Psoas muscle (tissue), 8 donors: ENCODE measurements at places on chromosomes 12 and 14.

GRCh38 chr12:100141998-100142850 lies 450 bp downstream of the BLTP3B start:
- DNase-seq: peak; percentile 69

GRCh38 chr12:110379197-110379596 lies 24.3 kb downstream of the ANAPC7 start:
- DNase-seq: no peak

DNA sequence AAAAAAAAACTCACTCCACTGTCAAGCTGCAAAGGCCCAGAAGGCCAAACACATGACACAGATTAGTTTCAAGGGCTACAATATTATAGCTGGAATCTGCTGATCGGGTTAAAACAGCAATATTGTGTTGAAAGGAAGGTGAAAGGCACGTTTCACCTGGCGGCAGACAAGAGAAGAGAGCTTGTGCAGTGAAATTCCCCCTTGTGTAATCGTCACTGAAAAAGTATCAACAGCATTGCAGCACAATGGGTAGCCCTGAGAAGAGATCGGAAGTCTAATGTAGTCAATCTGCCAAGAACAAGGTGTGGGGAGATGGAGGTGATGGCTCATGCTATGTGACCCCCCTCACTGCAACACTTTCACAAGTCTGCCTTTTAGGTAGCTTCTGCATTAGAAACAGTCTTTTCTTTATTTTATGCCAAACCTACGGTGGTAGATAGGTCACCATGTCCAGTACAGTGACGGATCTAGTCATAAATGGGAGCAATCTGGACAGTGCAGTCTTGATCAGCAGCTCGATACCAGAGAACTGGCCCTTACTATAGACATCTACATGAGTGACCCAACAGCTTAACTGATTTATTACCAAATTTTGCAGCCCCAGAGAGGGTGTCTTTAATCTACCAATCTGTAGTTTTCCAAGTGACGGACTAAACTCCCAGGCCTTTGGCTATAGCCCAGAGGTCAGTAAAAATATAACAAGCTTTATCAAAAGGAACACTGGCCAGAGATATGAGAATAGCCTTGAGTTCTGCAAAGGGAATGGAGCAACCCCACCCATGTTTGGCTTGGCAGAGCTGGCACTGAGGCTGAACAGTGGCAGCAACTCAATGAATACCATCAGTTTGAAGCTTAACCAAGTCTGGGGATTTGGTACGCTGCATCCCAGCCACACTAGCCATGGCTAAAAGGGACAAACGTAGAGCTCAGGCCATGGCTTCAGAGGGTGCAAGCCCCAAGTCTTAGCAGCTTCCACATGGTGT lies 35.4 kb downstream of the SPTSSA start:
- no peak for DNase-seq

DNA sequence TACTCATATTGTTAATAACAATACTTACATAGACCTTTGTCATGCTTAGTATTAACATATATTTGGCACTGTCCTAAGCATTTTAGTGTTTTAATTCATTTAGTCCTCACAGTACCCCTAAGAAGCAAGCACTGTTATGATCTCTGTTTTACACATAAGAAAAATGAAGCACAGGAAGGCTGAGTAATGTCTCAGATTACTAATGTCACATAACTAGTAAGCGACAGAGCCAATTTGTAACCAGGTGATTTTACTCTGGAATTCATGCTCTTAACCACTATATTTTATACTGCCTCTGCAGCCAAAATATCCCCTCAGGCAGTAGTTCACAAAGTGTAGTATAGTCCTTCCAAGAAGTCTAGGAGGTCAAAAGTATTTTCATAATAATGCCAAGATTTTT lies 20.3 kb downstream of the TMEM253 start:
- no peak for DNase-seq

GRCh38 chr14:62854951-62855350 lies 190.3 kb downstream of the KCNH5 start:
- DNase-seq: no peak

GRCh38 chr14:21092273-21093011 lies 6.0 kb downstream of the ZNF219 start:
- peak; percentile 92 for DNase-seq

DNA sequence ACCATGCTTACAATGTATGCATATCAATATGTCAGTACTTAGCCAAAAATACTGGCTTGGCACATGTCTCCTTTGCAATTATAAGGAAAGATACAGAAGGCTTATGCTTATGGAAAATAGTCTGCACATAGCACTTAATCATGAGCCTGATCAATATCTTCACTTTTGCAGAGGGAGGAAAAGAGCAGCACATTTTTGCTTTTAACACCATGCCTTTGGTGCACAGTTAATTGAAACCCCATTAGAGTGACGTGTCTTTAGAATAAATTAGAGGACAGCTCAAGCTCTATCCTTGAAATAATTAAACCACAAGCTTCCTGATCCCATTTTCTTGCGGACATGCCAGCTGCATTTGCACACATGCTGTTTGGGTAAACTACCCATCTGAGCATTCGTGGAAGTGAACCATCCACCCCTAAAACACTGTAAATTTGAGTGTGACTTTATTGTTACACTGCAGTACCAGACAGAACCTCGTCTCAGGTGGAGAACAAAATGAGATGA lies 839.9 kb upstream of the MGAT4C start:
- no peak for DNase-seq

DNA sequence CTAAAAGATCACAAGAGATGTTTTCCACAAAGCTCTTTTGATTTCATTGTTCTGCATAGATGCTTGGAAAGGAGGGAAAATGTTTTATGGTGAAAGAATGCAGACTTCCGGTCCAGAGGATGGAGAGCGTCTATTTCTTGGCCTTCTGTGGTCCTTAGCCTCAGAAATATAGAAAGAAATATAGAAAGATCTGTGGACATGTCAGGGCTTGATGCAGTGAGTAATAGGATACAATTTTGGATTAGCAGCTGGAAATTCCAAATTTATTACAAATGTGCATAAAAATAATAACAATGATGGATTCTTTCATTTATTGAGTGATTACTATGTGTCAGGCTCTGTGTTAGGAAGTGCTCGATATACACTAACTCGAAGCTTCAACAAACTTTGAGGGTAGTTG lies 20.2 kb downstream of the AKAP6 start:
- no peak for DNase-seq

DNA sequence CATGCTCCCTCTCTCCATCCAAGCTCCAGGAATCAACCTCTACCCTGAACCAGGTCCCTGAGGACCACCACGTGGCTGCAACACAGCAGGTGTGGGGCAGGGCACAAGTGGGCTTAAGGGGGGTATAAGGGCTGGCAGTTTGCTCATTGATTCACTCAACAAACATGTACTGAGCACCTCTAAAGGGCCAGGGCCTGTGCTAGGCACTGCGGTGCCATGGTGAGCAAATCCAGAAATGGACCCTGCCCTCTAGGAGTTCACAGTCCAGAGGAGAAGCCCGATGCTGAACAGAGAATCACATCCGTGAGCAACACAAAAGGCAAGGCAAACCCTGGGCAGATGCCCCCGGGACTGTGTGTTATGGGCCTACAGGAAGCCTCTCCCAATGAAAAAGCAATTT lies 6.5 kb upstream of the AQP2 start:
- DNase-seq: no peak

GRCh38 chr12:132109741-132110140 lies 34.4 kb downstream of the DDX51 start:
- DNase-seq: no peak

- peak; percentile 41 for DNase-seq
Measured at GRCh38 chr14:100587763-100588411, 670 bp upstream of the BEGAIN start.

DNA sequence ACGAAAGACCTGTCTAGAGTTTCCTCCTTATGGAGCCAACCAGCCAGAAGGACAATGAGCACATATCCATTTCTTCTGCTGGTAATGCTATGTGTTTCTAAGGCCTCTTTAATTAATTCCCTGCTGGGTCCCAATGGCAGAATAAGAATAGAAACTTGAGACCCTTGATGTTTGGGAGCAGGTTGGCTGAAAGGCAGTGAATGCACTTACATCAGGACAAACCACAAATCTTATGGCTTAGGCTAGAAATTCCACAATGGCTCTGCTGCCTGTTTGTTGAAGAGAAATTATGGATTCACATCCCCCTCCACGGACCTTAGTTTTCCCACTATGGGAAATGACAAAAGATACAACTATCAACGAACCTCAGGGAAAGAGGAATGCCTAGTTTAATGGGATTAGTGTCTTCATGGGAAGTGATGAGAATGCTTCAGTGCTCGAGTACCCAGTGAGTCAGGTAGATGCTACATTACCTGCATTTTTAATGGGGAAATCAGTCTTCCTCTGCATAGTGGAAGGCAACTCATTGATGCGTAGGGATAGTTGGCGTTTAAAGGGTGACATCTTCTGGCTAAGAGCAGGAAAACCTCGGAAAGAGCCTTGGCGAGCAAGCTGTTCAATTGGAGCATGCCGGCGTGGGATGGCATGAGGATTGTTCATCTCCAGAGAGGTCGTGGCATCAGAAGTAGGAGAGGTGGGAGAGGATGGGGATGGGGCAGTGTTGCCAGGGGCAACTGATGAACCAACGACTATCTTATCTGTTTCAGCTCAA lies 46.5 kb downstream of the PAPLN start:
- no peak for DNase-seq

DNA sequence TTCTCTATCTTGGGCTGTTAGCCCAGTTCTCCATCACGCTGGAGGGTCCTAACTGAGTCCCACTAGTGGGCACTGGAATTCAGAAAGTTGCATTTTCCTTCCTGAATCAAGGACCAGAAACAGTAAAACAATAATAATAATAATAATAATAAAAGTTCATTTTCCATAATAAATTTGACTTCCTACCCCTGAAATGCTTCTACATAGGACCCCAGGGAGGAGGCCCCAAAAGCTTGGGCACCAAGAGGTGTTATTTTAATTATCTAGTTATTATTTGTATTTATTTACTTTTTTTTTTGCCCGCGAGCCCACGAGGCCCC lies 12.4 kb downstream of the SCNN1A start:
- no peak for DNase-seq

DNA sequence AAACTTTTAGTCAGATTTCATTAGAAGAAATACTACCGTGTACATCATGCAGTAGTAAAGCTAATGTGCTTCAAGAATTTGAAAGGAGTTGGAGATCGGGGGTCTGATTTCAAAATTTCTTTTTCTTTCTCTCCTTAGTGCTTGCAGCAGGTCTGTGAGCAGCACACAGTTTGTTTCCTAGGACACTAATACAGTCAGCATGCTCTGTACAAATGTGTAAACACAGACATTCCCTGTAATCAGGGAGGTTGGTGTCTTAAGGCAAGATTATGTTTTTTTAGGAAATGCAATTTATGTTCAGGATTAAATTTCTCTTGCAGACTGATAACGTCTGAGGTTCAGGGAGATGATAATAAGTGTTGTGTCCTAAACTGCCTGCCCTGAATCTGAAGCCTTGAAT lies 142.7 kb downstream of the ALX1 start:
- no peak for DNase-seq

DNA sequence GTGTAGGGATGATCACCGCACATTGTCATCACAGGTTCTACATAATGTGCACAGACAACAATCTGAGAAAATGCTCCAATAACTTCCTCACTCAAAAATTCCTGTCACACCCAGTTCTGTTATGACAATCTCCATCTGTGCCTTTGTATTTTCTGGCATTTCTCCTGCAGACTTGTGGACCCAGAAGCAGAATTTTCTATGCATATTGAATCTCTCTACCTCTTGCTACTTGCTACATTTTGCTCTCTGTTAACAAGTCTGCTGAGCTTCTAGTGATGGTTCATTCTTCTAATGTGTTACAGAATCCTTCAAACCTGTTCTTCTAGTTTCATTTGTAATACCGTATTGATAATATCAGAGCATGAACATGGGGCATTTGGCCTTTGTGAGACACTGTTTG lies 127.8 kb upstream of the PTPRQ start:
- no peak for DNase-seq

DNA sequence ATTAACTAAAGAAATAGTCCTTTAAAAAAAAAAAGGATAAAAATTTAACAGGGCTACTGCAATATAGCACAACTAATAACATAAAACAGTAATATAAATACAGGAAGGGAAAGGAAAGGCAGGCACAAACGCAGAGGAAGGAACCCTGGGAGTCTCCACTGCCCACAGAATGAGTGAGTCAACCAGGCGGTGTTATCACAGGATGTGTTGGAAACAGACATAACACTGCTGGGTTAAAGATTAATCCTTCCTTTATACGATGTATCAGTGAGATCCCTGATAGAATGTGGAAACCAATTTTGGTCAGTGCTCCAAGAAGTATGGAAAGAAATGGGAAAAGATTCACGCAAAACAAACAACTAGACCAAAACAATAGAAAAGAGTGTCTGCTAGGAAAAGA lies 47.9 kb downstream of the FGD6 start:
- no peak for DNase-seq

DNA sequence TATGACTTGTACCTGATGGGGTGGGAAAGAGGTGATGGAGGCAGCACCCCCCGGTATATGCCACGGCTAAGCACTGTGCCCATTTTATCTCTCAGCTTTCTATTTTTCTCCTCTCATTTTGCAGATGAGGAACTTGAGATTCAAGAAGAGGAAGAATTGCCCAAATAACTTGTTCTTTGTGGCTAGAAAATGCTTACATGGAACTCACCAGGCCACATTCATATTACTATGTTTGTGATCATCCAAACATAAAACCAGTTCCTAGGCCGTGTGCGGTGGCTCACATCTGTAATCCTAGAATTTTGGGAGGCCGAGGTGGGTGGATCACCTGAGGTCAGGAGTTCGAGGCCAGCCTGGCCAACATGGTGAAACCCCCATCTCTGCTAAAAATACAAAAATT lies 14.5 kb upstream of the PSMD9 start:
- no peak for DNase-seq
